Right hindlimb (tissue), 1 donor: ENCODE measurements at places on chromosomes 12 and 14.
A peak's percentile ranks its signal among the peaks of the same experiment; 100 is the strongest.

- DNase-seq, result no peak
Measured at GRCh38 chr12:44628180-44628579, 247.9 kb downstream of the NELL2 start.

- DNase-seq, result no peak
Measured at GRCh38 chr12:51895378-51896135, 7.7 kb downstream of the ANKRD33 start.

DNA sequence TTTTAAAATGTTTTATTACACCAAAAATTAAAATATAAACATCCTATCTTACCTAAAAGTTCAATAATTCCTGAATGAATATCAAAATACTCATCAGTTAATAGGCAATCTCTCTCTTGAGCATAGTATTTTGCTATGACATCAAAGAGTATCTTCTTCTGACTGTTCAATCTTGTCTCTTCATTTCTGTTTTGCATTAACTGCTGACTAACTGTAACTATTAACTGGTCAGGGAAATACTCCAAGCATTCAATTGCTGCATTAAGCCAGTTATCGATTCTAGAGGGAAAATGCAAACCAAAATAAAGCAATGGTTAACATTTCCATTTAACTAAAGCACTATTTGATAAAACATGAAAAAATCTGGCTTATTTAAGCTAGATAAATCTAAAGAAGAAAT lies 13.4 kb downstream of the DEPDC4 start:
- DNase-seq, result no peak

DNA sequence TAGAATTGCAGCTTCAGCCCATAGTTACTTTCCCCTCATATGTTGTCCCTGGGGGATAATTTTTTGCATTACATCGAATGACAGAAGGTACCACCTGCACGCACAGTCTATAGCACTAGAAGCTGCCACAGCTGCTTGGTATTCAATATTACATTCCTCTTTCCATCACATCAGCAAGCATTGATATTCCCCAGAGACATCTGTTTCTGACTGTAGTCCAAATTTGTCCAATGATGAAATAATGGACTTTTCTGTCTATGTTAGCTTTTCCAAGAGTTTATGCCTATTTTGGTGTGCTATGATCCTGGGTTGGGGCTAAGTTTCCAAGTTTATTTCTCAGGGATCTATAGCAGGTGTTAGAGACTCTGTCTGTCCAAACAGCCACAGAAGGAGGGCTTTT lies 335.4 kb downstream of the LRIG3 start:
- no peak for DNase-seq

DNA sequence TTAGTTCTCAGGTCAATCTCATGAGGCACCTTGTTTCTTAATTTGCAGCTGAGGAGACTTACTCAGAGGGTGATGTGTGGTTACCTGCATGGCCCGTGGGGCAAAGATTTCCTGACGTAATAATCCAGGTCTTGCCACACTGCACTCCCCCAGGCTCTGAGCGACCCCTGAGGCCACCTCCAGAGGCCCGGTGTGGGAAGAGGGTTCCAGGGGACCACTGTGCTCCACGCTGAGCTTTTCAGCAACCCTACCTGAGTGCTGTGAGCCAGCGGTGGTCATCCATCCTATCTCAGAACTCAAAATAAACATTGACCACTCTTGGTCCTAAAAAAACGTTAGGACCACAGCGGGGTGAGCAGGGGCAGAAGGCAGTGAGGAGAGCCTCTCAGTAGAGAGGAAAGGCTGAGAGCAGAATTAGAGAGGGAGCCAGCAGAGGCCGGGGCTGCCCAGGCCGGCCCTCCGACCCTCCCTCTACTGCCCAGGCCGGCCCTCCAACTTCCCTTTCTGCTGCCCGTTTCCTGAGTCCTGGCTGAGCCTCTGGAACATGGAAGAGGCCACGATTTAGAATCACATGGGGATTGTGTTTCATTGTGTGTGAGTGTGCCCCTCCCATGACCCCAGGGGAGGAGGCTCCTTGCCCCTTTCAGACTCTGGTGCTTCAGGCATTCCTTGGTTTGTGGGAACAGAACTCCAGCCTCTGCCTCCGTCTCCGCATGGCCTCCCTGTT lies 188.2 kb upstream of the DIO3 start:
- DNase-seq, result no peak

DNA sequence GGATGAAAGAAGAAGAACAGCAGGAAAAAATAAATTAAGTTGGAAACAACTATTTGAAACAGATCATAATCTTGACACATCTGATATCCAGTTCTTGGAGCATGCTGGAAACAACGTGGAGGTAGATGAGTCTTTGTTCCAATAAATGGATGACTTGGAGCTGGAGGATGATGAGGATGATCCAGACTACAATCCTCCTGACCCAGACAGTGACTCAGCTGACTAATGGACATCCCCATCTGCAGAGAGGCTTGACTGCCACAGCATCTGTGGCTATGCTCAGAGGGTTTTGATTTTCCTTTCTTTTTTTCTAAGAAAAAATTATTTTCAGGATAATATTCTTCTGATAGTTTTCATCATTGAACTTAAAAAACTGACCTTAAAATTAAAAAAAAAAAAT lies 6.2 kb upstream of the ZDHHC17 start:
- DNase-seq, result no peak

DNA sequence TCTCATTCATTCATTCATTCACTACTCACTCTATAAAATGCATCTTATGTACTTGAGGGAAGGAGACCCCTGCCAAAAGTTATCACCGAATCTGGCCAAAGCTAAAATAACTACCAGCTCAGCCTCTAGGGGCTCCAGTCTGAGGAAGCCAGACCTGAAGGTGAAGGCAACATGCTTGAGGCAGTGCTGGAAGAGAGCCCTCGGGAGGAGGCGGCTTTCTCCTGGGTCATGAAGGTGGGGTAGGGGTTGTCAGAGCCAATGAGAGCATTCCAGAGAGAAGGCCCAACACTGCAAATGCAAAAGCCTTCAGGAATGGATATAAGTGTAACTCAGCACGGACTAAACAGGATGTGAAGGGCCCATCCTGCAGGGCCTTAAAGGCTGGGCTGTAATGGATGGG lies 62.4 kb downstream of the GSC start:
- no peak for DNase-seq

DNA sequence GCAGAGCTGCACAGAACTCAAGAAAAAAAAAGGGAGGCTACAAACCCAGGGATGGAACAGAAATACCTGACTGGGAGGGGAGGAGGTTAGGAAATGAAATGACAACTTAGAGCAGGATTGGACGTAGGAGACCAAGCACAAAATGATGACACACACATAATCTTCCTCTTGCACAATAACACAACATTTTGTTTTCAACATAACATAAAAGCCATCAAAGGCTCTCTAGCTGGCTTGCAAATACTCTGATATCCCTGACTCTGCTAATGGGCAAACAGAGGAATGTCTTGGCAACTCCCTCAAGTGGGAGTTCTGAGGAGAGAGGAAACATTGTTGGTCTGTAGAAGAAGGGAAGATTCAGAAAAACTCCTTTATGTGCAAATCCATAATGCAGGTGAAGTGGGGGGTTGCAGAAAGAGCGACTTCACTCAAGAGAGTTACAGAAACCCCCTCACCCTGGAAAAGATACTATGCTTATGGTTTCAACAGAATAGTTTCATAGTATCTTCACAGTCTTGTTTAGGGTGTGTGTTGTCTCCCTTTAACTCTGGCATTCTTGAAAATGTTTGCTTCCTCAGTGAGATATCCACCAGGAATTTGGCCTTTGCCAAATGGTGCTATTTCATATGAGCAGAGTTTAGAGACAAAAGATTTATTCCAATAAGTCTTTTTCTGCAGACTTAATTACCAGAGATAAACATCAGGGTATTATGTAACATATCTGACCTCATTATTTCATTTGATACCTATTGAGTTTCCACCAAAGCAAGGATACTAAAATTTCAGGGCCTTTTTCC lies 43.8 kb upstream of the LTBP2 start:
- no peak for DNase-seq

GRCh38 chr14:76918782-76919394 lies 92.7 kb downstream of the LRRC74A start:
- peak; percentile 97 for DNase-seq

- no peak for DNase-seq
Measured at GRCh38 chr12:6426882-6427671, 17.7 kb upstream of the CD27 start.

DNA sequence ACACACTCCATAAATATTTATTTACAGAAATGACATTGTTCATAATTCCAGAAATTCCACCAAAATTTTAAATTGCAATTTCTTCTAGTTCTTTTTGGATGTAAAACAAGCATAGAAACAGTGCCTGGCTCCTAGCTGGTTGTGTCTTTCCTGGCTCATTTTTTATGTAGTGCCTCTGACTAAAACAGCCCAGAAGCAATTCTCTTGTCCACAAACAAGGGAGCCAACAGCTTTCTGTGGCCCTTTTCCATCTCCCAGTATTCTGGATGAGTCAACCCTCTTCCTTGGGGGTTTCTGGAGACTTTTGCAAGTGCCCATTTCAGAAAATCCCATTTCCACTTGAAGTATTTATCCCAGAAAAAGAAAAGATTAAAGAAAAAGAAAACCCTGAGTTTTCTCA lies 141.4 kb downstream of the PHLDA1 start:
- no peak for DNase-seq

DNA sequence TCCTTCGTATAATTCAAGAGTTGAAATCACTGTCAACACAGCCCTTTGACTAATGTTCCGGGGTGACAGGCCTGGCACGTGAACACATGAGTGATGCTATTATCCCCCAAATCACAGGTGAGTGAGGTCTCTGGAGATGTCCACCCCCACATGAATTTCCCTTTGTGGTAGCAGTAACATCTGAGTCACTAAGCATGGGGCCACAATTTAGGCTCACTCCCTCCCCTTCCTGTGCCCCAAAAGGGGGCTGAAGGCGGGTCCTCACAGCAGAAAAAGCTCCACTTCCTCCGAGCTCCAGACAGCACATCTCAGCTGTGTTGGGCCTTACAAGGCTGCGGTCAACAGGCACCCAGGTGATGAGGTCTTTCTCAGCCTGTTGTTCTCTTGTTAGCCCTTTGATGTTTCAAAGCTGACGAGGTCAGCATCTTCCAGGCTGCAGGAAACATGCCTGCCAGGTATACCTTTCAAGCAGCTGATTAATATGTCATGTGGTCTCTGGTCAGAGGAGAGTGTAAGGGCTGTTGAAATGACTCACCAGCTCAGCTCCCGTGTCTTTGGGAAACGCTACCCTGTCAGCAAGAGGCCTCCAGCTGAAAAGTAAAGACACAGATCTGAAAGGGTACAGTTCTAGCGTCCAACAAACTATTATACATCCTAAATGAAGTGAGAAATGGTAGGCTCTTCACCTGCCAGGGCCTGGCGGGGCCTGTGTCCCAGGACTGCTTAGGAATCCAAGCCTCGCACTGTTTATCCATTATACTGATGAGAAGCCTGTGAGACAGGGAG lies 107.3 kb downstream of the ZFP36L1 start:
- peak; percentile 80 for DNase-seq

DNA sequence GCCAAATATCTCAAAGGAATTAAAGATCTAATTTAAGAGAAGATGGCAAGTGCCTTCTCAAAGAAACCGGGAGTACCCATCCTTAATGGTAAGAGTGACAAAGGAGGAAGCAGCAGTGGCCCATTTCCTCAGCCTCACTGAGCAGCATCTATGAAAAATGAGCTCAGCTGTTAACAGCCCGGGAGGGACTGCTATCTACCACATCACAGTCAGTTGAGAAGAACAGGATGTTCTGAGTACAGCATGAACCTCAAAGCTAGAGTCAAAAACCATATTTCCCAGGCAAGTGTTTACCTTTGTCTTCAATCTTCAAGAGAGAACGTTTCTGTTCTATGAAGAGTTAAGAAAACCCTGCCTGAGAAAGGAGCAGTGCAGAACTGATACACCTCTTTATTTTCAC lies 115.0 kb downstream of the BTG1 start:
- no peak for DNase-seq

- DNase-seq, result no peak
Measured at GRCh38 chr12:125453751-125454150, 388.5 kb downstream of the AACS start.

DNA sequence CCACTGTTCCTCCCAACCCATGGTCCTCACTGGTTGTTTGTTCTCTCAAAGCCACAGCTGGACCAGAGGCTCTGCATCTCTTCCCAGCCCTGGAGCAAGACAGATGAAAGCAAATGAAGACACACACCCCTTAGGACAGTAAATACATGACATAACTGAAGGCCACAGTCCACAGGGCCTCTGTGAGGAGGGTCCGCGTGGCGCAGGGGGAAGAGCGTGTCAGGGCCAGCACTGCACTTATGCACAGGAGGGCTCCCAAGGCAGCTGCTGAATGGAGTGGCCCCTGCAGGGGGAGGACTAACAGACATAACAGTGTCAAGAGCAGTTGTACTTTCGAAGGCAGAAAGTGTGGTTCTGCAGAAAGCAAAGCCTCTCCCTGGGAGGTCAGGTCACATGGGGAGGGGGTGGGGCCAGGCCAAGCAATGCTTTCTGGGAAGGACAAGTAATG lies 79.9 kb downstream of the CHGA start:
- DNase-seq, result no peak

- no peak for DNase-seq
Measured at GRCh38 chr12:69059465-69060457, 126.8 kb upstream of the CPM start.

DNA sequence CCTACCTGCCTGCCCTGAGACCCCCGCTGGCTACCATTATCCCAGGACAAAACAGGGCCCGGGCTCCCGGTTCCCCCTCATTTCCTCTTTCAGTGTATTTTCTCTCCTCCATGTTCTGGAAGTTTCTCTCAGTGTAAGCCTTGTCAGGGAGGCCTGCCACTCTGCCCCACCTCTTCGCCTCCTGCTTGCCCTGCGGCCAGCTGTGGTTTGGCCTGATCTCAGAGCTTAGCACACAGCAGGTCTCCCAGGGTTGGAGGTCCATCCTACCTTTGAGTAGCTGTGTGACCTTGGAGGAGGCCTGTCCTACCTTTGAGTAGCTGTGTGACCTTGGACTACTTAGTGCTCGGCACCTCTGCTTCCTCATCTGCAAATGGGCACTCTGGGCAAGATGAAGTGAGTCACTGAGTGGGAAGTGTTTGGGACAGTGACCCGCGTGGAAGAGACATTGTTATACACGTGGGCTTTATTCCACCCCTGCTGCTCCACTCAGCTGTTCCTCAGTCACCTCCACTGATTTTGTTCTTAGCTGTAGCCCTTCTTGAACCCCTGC lies 212.7 kb downstream of the ZFP36L1 start:
- no peak for DNase-seq

DNA sequence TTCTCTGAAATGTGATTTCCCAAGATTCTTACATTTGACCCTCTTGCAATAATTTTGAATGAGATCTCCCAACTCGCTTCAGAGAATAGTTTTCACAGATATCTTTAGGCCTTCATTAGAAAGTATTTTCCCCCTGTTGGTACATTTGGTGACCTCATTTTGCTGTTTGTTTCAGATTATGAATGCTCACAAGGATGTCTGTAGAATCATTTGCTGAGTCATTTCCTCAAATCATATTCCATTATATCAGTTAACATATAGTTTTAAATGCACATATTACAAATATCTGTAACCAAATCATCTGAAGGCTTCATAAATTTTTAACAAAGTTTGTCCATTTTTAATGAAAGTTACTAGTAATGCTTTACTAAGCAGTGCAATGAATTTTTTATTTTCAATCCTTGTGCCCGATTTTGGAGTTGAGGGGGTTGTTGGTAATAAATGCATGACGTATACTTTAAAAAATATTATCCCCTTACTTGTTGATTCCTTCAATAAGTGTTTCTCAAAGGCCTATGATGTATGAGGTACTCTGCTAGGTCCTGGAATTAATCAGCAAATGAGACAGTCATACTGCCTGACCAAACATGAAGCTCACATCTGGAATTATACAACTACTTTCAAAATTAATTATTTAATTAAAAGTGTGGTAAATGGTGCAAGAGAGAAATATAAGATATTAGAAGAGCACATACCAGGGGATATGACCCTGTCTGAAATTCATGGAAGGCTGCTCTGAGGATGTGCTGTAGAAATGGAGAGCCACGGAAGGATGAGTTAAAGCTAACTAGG lies 126.9 kb upstream of the RAP1B start:
- no peak for DNase-seq
